Fibroblast of skin of abdomen (primary cell): ENCODE measurements at places on chromosomes 3 and 15.

GRCh38 chr3:42490243-42490642 is 12.2 kb upstream of the VIPR1 start:
- DNase-seq = no peak

- peak; percentile 92 for DNase-seq
Observed at GRCh38 chr3:100041328-100041749, 73.0 kb downstream of the FILIP1L start.

DNA sequence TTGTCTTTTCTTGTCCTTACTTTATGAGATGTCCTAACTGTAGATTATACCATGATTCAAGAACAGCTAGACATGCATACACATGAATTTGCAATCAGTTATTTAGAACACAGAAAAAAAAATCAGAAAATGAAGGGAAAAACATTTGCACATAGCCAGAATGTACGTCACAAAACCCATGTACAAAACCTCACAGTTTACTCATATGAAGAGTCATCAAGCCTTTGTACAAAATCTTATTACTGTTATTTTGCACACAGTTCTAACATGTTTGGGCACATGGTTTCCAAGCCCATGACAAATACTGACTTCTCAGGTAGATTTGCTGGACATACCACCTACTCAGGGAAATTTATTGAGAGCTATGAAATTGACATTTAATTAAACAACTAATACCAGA is 48.2 kb downstream of the MAP3K13 start:
- no peak for DNase-seq

DNA sequence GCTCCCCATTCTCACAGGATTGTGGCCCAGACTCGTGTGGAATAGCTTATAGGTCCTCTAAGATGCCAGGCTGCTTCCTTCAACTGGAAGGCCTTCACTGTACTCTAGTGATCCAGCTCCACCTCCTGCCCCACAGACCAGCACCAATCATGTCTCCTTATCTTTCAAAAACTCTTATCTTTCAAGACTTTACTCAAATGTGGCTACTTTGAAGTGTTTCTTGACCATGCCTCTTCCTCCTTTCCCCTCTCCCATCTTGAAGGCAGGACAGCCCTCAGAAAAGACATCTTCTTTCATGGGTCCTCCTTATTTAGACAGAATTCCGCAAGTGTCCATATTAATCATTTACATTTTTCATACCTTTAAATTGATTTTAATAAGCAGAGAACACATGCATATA is 142.3 kb downstream of the CHST2 start:
- no peak for DNase-seq
